ENCODE measurements at places on chromosomes 12 and 14.
A peak's percentile ranks its signal among the peaks of the same experiment; 100 is the strongest.

DNA sequence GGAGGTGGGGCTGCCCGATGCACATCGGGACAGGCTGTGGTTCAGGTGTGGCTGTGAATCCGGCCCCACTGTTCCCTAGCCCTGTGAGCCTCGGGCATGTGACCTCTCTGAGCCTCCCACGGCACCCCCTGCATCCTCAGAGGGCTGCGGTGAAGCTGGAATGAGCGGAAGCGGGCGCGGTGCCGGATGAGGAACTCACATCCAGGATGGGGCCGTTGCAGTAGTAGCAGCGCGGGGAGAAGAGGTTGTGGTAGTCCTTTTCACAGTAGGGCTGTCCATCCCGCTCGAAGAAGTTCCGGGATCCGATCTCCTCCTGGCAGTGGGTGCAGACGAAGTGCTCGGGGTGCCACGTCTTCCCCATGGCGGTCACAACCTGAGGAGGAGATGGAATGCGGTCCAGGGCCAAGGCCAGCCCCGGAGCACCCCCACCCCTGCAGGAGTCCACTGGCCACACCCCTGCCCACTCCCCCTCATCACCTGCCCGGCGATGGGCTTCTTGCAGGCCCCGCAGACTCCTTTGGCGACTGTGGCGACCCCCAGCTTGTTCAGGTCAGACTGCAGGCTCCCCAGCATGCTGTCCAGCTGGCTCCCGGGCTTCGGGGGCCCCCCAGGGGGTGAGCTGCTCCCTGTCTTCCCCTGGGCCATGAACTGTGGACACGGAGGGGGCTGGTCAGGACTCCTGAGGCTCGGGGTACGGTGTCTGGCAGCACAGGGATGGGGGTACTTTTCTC, 13.9 kb upstream of the RPLP0 start:
- DNase-seq, result no peak

DNA sequence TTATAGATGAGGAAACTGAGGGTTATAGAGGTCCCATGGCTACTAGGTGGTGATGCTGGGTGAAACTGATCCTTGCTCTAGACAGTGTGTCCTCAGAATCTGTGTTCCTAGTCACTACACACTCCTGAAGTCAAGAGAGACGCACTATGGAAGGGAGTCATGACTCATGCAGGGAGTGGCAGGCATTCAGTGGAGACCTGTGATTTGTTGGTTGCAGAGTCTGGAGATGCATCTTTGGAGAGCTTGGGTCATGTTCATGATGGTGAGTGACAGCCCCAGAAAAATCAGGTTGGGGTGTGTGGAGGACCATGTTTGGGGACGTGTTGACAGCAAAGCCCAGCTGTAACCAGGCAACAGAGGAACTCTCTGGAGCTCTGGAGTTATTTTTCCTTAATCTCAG, 38.0 kb upstream of the FBXO21 start:
- no peak for DNase-seq

GRCh38 chr12:69298947-69299346, 49.2 kb upstream of the LYZ start:
- DNase-seq, result no peak

DNA sequence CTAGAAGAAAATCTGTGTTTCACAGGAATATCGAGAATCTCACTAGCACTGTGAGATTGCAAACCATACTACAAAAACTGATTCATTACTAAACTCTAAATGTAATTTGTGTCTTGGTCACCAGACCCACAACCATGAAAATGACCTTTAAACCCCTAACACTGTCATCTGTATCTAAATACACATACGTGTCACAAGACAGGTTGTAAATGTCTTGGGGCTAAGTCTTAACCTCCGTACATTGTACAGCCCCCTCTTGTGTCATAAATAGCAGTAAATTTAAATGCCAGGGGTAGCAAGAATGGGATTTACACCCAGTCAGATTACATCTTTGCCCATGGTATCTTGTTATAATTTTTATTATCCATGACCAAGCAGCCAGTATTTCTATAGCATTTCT, 117.3 kb downstream of the GPR135 start:
- DNase-seq, result no peak

DNA sequence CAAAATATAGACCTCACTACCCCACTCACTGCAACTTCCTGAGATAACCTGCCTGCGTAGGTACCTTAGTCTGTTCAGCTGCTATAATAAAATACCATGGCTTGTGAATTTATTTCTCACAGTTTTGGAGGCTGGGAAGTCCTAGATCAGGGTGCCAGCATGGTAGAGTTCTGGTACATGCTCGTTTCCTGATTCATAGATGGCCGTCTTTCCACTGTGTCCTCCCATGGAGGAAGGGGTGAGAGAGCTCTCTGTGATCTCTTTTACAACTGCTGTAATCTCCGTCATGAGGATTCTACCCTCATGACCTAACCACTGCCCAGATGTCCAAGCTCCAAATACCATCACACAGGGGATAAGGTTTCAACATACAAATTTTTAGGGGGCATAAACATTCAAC, 49.7 kb downstream of the KCNA1 start:
- DNase-seq, result no peak

GRCh38 chr12:23472329-23472971, 477.0 kb downstream of the SOX5 start:
- no peak for DNase-seq

DNA sequence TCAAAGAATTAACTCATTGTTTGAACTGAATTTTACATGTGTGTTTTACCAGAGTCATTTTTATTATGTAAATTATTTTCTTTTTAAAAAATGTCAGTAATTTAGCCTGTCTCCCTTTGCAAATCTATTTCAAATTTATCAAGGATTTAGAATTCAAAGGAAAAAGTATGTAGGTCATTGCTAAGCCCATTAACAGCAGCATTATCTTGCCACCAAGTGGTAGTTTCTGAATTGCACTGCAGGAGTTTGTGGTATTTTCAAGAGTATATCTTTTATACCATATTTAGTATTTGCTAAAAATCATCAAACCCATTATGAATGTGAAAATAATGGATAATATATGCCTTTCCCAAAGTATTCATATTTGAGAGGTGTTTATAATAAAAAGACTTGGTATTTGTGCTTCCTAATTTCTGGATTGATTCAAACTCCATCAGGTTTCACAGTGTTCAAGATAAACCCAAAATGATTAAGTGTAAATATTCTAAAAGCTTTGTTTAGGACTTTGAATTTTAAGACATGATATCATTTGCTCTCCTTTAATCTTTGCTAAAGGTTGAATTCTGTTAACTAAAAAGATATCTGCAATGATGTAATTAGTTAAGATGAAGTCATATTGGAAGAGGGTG, 711.4 kb downstream of the FSCB start:
- DNase-seq, result peak; percentile 45

DNA sequence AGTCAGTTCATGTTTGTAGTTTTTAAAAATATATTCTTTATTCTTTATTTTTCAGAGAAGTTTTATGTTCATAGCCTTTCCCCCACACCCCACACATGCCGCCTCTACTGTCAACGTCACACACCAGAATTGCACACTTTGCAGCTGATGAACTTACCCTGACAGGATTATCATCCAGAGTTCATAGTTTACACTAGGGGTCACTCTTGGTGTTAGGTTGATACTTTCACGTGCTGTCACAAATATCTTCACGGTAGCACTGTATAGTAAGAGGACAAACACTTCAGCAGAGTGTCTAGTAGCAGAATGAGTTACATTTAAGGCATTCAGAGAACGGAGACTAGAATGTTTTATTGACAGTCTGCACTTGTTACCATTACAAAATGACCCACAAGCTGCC, 5.1 kb downstream of the DPPA3 start:
- no peak for DNase-seq

- no peak for DNase-seq
Observed at GRCh38 chr14:96079066-96079465, 39.9 kb downstream of the C14orf132 start.

DNA sequence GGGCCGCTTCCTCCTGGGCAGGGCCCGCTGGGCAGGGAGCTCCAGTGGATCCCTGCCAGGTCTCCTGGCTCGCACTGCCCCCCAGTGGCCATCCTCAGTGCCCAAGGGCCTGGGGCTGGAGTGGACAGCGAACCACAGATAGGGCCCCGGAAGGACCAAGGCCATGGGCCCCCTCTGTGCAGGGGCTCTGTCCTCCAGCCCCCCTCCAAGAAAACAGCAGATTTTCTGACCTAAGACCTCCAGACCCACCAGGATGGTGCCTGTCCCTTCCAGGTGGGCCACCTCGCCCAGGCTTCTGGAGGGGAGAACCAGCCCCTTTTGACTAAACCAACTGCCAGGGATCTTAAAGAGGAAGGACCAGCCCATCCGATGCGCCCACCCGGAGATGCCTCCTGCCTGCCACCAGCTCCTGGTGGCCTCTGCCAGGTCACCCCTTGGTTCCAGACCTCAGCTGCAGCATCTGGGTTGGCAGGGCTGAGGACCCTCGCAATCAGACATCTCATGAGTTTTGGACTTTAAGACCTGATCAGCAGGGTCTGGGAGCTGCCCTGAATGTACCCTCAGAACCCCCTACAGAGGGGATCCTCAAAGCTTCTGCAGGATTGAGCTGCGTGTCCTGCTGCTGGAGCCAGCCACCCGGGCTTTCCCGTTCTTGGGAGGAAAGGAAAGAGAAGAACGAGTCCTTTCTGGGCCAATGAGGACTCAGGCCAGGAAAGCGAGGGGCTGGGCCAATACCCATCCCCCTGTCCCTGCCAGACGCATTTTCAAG, 325.8 kb upstream of the DIO3 start:
- DNase-seq, result no peak

DNA sequence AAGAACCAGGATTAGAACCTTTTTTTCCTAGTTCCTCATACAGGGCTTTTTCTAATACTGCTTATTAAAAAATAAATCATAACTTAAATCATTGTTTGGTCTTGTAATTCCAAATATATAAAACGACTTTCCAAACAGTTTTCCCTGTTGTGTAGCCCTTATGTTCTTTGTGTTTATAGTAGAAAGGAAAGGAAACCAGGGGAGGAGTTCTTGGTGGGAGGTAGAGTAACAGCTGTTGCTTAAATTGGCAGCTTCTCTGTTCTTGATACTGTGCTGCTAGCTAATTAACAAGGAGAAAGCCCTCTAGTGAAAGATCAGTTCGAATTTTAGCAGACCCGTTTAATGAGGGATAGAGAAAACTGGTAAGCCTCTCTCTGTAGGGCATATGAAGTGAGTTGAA, 15.0 kb downstream of the SRP54 start:
- DNase-seq, result peak; percentile 86

DNA sequence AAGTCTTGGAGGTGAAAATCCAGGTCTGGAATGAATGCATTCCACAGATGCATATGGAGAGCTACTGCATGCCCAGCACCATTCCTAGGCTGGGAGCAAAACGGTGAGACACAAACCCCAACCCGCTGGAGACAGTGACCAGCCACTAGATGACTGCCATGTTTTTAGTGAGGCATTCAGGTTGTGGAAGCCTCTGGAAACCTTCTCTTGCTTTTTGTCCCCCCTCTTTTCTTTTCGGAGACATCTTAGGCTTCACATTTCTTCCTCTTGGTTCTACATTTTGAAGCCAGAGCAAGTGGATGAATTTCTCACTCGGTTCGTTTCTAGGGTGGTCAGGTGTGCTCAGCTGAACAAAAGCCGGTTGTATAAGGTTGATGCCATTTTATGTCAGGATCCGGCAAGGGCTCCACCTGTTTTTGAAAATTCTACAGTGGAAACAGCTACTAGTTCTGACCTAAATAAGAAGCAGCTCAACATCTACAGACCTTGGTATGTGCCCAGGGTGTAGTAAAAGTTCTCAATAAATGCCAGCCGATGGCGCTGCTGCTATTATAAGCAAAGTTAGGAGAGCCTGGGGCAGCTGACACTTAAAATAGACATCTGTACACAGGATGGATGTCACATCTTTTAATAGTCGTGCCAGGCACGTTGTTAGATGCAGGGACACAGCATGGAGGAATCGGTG, 1.8 kb upstream of the ZNF839 start:
- DNase-seq, result peak; percentile 38

DNA sequence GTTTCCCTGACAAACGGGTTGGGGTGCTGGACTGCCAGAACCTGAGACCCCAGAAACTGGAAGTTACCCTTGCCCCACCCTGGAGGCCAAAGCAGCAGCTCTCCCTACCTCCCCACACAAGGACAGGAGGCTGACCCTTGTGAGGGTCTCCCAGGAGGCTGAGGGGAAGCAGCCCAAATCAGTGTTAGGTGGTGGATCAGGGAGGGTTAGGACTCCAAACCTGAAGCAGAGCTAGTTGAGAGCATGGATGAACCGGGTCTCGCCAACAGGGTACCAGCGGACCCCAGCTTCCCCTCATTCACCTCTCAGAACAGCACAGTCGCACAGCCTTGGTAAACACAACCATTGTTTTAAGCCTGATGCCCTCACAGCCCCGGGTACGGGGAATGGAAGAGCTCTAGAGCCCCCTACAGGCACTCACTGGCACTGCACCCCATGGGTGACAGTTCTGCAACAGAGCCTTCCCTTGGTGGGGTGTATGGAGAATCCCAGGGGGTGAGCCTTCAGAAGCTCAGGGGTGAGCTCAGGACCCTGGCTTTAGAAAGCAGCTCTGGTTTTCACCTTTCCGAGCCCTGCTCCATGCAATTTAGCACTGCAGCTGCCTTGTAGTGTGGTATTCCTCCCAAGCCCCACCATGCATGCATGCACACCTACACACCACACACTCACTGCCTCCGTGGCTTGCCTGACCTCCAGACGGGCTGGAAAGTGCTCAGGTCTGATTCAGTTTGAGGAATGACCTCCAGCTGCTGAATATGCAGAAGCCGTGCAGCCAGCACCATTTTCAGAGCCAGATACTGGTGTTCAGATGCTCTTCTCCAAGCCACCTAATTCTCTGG, 11.2 kb downstream of the ESRRB start:
- DNase-seq, result no peak

DNA sequence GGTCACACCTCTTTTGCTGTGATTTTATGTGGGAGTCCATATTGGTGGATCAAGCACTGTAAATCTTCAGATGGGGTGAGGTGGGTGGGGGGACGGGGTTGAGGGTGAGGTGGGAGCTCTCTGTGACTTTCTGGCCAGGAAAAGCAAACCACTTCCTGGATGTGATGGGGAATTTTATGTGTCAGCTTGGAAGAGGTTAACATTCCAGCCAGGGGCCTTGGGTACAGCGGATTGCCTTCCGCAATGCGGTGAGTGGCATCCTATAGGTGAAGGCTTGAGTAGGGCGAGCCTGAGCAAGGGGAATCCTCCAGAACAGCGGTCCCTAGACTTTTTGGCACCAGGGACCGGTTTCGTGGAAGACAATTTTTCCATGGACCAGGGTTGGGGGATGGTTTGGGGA, 36.2 kb downstream of the DLK1 start:
- DNase-seq, result no peak

GRCh38 chr12:48815126-48816110, 2.9 kb upstream of the CACNB3 start:
- no peak for DNase-seq

- DNase-seq, result no peak
Observed at GRCh38 chr14:58815161-58815701, 177.5 kb downstream of the DACT1 start.

DNA sequence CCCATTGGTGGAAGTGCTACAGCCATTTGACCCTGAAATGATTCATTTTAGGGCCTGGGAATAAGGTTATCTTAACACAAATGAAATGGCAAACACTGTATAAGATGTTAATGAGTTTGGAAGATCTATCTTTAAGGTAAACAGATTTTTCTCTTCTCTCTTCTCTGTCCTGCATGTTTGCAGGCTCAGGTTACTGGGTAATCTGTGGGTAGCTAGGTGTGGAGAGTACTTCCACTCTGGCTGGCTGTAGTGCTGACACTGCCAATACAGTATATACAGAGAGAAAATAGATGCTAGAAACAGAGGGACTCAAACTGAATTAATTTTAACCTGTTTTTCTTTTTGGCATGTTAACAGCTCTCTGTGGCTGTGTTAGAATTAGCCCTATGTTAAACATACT, 84.6 kb downstream of the SLC38A6 start:
- no peak for DNase-seq

GRCh38 chr14:68577802-68578541, 214.9 kb downstream of the ZFP36L1 start:
- DNase-seq, result no peak

GRCh38 chr12:131353376-131353775, 357.5 kb upstream of the SFSWAP start:
- DNase-seq, result no peak
